ENCODE measurements at places on chromosomes 1 and 21.

DNA sequence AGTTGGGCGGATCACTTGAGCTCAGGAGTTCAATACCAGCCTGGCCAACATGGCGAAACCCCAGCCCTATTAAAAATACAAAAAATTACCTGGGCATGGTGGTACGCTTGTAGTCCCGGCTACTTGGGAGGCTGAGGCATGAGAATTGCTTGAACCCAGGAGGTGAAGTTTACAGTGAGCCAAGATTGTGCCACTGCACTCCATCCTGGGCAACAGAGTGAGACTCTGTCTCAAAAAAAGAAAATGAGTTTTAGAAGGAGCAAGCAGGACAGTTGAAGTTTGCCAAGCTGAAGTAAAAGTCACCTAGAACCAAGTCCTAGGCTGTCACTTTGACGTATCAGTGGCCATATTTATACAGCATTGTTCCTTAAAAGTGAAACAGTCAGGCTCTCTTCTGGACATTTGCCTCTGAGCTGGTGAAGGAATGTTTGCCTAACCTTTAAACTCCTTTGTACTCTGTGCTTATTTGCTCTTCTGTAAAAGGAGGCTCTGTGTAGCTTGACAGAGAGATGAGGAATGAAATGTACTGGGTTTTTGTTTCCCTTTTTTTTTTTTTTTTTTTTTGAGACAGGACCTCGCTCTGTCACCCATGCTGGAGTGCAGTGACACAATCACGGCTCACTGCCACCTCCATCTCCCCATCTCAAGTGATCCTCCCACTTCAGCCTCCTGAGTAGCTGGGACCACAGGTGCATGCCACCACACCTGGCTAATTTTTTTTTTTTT is 2.8 kb downstream of the RAB4A start:
- DNase-seq: no peak

DNA sequence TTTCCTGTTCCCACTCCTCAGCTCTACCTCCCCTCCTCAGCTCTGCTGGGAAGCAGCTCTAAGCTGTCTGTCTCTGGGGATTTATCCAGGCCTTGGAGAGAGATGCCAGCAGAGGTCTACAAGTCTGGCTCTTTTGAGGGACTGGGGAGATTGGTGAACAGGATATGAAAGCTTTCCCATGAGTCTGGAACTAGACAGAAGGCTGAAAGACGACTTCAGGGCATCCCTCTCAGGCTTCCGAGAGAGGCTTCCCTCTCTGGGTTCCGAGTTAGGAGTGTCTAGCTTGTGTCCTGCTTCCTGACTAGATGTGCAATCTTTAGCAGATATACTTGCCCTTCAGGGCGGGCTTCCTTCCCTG is 733 bp downstream of the TMEM35B start:
- DNase-seq: no peak

DNA sequence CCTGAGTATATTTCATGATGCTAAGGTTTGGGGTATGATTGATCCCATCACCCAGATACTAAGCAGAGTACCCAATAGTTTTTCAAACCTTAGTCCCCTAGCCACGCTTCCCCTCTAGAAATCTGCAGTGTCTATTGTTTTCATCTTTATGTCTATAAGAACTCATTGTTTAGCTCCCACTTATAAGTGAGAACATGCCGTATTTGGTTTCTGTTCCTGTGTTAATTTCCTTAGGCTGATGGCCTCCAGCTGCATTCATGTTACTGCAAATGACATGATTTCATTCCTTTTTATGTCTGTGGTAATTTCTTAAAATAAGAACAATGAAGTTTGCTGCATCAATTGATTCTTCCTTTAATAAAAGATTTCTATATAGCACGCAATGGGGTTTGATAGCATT is 301.3 kb downstream of the PLPP3 start:
- no peak for DNase-seq

DNA sequence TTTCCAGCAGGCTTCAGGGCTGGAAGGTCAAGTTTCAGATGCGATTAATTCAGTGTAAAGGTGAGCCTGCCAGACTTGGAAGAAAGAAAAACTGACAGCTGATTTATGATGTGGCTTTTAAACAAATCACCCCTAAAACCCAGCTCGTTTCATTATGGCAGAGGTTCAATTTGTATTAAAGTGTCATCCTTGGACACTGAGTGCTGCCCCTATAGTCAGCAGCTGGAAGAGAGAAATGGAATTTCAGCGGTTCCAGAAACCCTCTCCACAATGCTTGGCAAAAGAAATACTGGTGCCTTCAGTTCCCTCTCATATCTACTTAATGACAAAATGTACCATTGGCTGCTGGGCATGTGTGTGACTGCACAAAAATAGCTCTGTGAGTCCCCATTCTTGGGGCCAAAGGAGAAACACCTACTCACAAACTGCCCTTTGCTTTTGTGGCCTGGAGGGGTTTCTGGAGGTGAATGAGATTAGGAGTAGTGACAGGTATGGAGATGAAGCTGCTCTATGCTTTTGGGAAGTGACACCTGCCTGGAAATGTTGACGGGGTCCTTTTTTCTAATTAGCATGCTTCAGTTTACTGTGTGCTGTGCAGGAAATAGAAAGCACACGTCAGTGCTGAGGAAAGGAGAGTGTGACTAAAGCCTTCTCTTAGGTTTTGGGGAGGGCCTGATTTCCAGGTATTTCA is 95.1 kb upstream of the TSPAN2 start:
- DNase-seq: no peak

- DNase-seq: no peak
Measured at GRCh38 chr21:32330784-32331311, 32.2 kb downstream of the MRAP start.

DNA sequence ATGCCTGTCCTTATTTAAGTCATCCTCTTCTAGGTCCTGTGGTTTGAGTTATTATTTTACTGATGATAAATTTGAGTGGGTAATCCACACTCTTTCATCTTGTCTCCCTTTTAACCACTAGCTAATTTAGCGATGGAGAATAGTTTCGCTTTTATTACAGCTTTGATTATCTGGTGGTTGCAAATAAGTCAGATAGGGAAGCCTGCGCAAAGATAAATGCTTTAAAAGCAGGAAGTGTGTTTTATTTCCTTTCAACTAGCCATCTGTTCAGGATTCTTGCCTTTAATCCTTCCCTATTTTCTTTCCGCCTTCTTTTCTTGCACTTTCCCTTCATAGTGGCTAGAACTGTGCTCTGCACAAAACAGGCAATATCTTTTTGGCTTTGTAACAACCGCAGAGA is 129.0 kb downstream of the TGFB2 start:
- no peak for DNase-seq
